ENCODE measurements at places on chromosomes 7 and 10. TPM values are rescaled to one million over a fixed set of nuclear protein-coding genes. Genes with fewer than 3 reads are reported as not detected.

- no peak overlapping the region for H3K4me3 ChIP-seq
- H3K36me3 ChIP-seq: peaks cover 4% of the 10 kb centered on the region
- H3K27me3 ChIP-seq: no peaks in the 10 kb centered on the region
- H3K4me1 ChIP-seq: no peaks in the 10 kb centered on the region
- no peak overlapping the region for H3K27ac ChIP-seq
Observed at GRCh38 chr7:7449055-7449454, 86.6 kb downstream of the COL28A1 start.

The LBX1 gene
- total RNA-seq: not detected

The ARHGAP19 gene
- total RNA-seq: 42.3 TPM

DNA sequence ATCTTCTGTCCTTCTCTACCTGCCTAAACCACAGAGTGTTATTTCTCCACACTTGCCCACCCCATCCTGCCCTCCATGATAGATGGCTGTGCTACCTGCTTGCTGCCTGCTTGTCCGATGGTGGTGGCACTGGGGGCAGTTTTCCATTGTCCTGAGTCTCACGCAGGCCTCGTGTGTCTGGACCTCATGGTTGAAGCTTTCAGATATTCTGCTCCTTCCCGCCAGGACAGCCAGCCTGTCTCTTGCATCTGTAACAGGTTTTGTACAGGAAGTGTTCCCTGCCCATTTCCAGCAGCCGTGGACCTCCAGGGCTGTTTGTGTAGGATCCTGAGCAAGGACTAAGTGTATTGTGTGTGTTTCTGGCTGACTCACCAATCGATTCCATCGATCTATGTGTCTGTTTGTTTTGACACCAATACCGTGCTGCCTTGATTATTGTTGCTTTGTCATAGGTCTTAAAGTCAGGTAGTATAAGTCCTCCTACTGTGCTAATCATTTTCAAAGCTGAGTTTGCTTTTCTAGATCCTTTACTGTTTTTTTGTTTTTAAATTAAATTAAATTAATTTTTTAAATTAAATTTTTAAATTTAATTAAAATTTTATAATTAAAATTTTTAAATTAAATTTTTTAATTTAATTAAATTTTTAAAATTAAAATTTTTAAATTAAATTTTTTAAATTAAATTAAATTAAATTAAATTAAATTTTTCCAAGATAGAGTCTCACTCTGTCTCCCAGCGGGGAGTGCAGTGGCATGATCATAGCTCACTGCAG, 8.5 kb downstream of the IL15RA start:
- H3K36me3 ChIP-seq: peaks cover 20% of the 10 kb centered on the region
- no peak for DNase-seq
- no peaks in the 10 kb centered on the region for H3K27me3 ChIP-seq

GRCh38 chr10:5944389-5945189, 32.8 kb downstream of the IL15RA start:
- H3K27me3 ChIP-seq: no peaks in the 10 kb centered on the region
- H3K4me3 ChIP-seq: no peak overlapping the region
- DNase-seq: no peak
- no peaks in the 10 kb centered on the region for H3K36me3 ChIP-seq
- no peak overlapping the region for H3K27ac ChIP-seq

DNA sequence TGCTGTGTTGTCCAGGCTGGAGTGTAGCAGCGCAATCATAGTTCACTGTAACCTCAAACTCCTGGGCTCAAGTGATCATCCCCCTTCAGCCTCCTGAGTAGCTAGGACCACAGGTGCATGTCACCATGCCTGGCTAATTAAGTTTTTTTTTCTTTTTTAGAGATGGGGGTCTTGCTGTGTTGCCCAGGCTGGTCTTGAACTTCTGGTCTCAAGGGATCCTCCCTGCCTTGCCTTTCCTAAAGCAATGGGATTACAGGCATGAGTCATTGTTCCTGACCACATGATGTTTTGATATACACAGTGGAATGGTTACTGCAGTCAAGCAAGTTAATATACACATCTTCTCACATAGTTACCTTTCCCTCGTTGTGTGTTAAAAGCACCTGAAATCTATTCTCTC, 140.3 kb downstream of the GPR85 start:
- no peak for DNase-seq
- H3K4me1 ChIP-seq: no peaks in the 10 kb centered on the region
- H3K27me3 ChIP-seq: peaks cover 29% of the 10 kb centered on the region
- H3K4me3 ChIP-seq: no peak overlapping the region

DNA sequence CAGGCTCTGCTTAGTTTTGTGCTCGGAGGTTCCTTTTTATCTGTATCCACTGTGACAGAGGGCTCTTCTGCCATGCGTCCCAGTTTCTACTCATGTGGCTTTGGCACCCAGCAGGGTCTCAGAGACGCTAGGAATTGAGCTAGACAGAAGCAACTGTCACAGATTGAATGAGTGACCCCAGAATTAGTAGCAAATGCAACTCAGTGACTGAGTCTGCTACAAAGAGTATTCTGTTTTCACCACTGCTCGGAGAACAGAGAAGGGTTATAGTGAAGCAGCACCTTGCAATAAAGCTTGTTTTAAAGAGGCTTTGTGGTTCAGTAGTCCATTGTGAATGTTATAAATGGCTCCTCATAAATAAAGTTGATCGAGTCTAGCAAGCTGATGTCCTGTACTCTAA, 113.2 kb downstream of the DNAH11 start:
- no peak overlapping the region for H3K27ac ChIP-seq
- H3K4me3 ChIP-seq: no peak overlapping the region
- H3K4me1 ChIP-seq: no peaks in the 10 kb centered on the region
- H3K36me3 ChIP-seq: no peaks in the 10 kb centered on the region
- DNase-seq: no peak
- H3K27me3 ChIP-seq: no peaks in the 10 kb centered on the region

- H3K27ac ChIP-seq: peak overlapping the region; percentile 92
- H3K4me3 ChIP-seq: peak overlapping the region; percentile 51
- H3K36me3 ChIP-seq: peaks cover 32% of the 10 kb centered on the region
- H3K27me3 ChIP-seq: no peaks in the 10 kb centered on the region
Observed at GRCh38 chr7:150503581-150503980, 11.1 kb upstream of the GIMAP7 start.

The PALS2 gene
- total RNA-seq: 32.6 TPM
